Stimulated activated CD4-positive, alpha-beta T cell treated with anti-CD3 and anti-CD28 coated beads, Interleukin-4, amount 100 ng/mL, for 1 hour (primary cell): ENCODE measurements at places on chromosomes 6 and 20.

GRCh38 chr20:37504404-37505096 is 16.5 kb upstream of the NNAT start:
- no peak for DNase-seq

GRCh38 chr20:22418738-22419137 is 165.6 kb downstream of the FOXA2 start:
- no peak for DNase-seq

GRCh38 chr20:62802026-62802712 is 2.5 kb upstream of the OGFR start:
- no peak for DNase-seq

DNA sequence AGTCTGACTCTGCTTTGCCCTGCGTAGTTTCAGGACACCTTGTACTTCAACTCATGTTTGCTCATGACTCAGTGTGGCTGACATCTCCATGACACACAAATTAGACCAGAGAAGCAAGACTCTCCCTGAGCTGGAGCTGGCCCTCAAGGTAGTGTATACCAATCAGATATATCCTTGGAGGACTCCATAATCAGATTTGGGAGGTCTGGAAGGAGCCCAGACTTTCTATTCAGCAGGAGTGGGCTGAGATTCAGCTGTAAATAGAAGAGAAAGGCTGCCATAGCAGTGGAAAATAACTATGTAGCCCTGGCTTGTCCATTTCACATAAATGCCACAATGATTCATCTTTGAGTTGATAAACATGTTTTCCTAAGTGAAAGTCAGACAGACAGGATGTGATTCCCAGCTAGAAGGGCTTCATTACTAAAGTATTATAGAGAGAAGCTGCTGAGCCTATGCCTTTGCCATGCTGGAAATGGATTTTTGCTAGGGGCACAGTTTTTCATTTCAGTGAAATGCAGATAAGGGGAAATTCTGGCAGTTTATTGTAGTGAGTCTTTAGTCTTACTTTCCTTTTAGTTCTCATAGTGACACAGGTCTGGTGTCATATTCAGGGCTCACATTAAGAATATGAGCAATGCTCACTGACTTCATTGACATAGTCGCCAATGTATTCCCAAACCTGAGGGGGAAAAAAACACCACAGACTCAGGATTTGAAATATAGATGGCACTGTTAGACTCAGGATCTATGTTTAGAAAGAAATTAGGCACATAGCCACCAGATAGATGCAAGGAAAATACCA is 95.3 kb downstream of the CLVS2 start:
- DNase-seq: no peak

GRCh38 chr6:170202416-170203135 is 88.3 kb downstream of the DLL1 start:
- no peak for DNase-seq

DNA sequence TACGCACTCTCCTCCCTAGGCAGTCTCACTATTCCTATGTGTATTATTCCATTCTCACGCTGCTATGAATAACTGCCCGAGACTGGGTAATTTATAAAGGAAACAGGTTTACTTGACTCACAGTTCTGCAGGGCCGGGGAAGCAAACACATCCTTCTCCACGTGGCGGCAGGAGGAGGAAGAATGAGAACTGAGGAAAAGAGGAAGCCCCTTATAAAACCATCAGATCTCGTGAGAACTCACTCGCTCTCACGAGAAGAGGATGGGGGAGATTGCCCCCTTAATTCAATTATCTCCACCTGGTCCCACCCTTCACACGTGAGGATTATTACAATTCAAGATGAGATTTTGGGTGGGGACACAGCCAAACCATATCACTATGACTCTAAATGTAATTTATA is 61.9 kb downstream of the ECT2L start:
- no peak for DNase-seq

- DNase-seq: no peak
Observed at GRCh38 chr6:100751590-100751989, 129.5 kb downstream of the ASCC3 start.

DNA sequence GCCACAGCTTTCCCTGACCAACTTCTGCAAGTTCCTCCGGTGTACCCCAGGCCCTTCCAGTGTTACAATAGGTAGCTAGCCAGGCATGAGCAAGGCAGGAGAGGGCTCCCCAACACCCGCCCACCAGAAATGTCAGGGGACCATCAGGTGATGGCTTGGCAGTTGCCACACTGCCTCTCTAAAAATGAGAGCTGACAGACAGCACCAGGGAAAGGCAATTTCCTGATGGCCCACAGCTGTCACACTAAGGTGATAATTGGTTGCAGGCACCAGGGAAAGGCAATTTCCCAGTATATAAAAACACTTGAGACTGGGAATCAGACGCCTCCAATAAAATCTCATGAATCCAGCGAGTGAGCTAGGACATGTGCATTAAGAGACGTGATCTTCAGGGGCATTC is 49.9 kb downstream of the PXDC1 start:
- no peak for DNase-seq

- no peak for DNase-seq
Observed at GRCh38 chr6:140311146-140311545, 936.7 kb upstream of the CITED2 start.

- no peak for DNase-seq
Observed at GRCh38 chr6:160131636-160132296, 10.2 kb downstream of the SLC22A1 start.

DNA sequence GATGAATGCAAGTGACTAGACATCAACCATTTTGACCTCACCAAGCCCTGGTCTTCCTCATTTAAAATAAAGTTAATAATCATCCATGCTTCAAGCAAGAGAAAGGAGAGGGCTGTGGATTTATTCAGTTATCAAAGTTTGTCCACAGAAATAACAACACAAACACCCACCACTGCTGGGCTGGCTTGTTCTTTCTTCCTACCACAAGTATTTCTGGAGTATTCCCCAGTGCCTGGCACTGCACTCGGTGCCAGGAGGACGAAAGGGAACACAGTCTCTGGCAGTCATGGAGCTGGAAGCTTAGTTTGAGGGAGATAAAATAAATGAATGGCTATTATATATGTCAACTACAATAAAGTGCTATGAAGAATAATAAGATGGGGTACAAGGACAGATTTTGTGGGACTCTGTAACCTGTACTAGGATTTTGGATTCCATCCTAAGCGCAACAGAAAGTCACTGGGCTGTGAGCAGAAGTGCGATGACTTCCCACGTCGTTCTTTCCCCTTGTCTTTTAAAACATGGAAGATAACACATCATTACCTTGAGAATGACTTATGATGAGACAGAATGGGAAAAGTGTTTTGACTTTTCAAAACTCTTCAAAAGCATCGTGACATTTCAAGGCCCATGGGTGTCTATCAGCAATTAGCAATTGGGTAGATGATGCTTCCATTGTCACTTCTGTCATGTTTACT is 74.5 kb upstream of the TRAF3IP2 start:
- DNase-seq: no peak

DNA sequence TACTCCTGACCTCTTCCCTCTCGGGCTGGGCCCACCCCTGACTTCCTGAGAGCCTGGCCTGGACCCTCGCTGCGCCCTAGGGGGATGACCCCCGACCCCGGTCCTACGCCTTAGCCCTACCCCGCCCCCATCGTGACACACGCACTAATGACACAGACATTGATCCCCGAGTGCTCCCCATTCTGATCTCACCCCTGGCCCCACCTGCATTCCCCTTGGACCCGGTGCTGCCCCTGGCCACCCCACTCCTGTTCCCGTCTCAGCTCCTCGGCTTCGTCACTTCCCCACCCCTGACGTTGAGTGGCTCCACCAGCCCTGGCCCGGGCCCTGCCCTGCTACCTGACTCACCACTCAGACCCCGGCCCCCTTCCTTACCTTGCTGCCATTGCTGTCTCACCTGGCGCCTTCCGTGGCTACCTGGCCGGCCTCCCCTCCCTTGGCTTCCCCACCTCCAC is 12.1 kb downstream of the RBCK1 start:
- no peak for DNase-seq
